Thyroid gland (tissue), 4 donors: ENCODE measurements at places on chromosomes 1 and 21. TPM values are rescaled to one million over a fixed set of nuclear protein-coding genes. Genes with fewer than 3 reads are reported as not detected.
A peak's percentile ranks its signal among the peaks of the same experiment; 100 is the strongest.

DNA sequence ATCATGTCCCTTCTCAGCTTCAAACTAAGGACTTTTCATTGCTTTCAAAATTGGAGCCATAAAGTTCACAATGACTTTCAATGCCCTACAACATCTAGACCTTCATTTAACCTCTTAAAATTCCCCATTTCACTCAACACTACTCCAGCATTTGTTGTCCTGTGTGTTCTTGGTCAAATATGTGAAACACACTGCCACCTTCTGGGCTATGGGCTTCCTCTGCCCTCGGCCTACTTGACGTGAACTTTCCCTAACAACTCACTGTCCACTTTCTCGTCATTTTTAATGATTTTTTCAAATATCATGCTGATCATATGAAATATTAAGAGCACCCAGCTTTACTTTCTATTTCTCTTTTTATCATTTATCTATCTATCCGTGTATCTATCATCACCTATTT, 2018.4 kb downstream of the NCAM2 start:
- DNase-seq = no peak

GRCh38 chr1:32701951-32702598, 495 bp downstream of the SYNC start:
- DNase-seq = peak; percentile 91

GRCh38 chr1:110091791-110092190, 20.5 kb upstream of the UBL4B start:
- no peak for DNase-seq

DNA sequence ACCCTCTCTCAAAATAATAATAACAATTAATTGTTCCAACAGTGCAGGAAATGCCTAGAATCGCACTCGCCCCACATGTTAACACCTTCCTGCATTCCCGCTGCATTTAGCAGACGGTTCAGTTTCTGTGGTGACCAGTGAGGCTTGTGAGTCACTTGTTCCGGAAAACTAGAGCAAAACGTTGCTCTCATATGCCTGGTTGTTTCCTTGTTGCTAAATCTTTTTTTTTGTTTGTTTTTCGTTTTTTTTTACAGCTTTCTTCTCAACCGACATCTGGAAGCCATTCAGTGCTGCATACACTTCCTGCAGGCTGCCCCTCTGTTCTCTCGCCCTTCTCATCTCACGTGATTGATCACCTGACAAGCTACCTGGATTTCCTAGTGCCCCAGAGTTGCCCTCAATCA, 56.9 kb upstream of the TMPRSS2 start:
- DNase-seq = no peak

- DNase-seq = no peak
These were observed 14.0 kb upstream of the TBX15 start for GRCh38 chr1:119002028-119002686.

GRCh38 chr1:54285815-54286345, 85.9 kb downstream of the MRPL37 start:
- no peak for DNase-seq

ETNK2 gene
- 16.1 TPM for total RNA-seq

LRRC71 gene
- total RNA-seq = not detected

GRCh38 chr21:41852151-41852928, 26.8 kb downstream of the PRDM15 start:
- DNase-seq = no peak

NOS1AP gene
- total RNA-seq = 0.63 TPM

GRCh38 chr1:23216771-23217420, 406 bp downstream of the HTR1D start:
- peak; percentile 17 for DNase-seq

SPRR1B gene
- total RNA-seq = not detected

UTS2 gene
- not detected for total RNA-seq

- no peak for DNase-seq
These were observed 101.0 kb upstream of the CASZ1 start for GRCh38 chr1:10897321-10897980.
